CD4-positive, alpha-beta memory T cell (primary cell): ENCODE measurements at places on chromosomes 2 and 18. TPM values are rescaled to one million over a fixed set of nuclear protein-coding genes. Genes with fewer than 3 reads are reported as not detected.

Gene PARD3B
- total RNA-seq: 1.3 TPM

Gene DCDC2C
- not detected for total RNA-seq

Gene ANKRD30B
- not detected for total RNA-seq

- peaks cover 4% of the 10 kb centered on the region for H3K4me1 ChIP-seq
- no peak for DNase-seq
- no peak overlapping the region for H3K27ac ChIP-seq
- H3K36me3 ChIP-seq: no peaks in the 10 kb centered on the region
- H3K4me3 ChIP-seq: no peak overlapping the region
- H3K27me3 ChIP-seq: no peaks in the 10 kb centered on the region
Measured at GRCh38 chr2:8605351-8606065, 76.3 kb upstream of the ID2 start.

DNA sequence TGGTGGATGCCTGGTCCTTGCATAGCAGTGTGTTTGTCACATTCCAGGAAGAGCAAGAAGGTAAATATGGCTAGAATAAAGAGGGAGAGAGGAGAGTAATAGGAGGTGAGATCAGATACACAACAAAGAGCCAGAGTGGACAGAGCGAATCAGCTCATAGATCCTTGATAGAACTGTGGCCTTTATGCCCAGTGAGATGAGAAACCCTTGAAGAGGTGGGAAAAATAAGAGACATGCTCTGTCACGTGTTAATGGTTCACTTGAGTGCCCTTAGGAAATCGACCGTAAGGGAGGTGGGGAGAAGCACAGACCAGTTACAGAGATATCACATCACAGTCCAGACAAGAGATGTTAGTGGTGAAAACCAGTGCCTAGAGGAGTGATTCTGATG is 84.7 kb upstream of the RAB27B start:
- no peaks in the 10 kb centered on the region for H3K4me1 ChIP-seq
- H3K27me3 ChIP-seq: no peaks in the 10 kb centered on the region
- no peak overlapping the region for H3K27ac ChIP-seq
- no peak overlapping the region for H3K4me3 ChIP-seq
- no peak for DNase-seq

GRCh38 chr2:200778038-200778437 is 33.7 kb upstream of the BZW1 start:
- H3K4me1 ChIP-seq: no peaks in the 10 kb centered on the region
- H3K36me3 ChIP-seq: no peaks in the 10 kb centered on the region
- no peak overlapping the region for H3K4me3 ChIP-seq
- DNase-seq: no peak

GRCh38 chr2:170740660-170741059 is 25.5 kb downstream of the SP5 start:
- peaks cover 6% of the 10 kb centered on the region for H3K27me3 ChIP-seq
- H3K27ac ChIP-seq: no peak overlapping the region
- no peaks in the 10 kb centered on the region for H3K36me3 ChIP-seq
- no peak for DNase-seq
- H3K4me3 ChIP-seq: no peak overlapping the region
- no peaks in the 10 kb centered on the region for H3K4me1 ChIP-seq

Gene HDLBP
- total RNA-seq: 166 TPM

Gene TUBA4B
- total RNA-seq: not detected
